Pancreas (tissue), 10 donors: ENCODE measurements at places on chromosomes 5 and 9. TPM values are rescaled to one million over a fixed set of nuclear protein-coding genes. Genes with fewer than 3 reads are reported as not detected.

GRCh38 chr9:37927132-37927531 lies 23.2 kb upstream of the SLC25A51 start:
- DNase-seq, result no peak

INSYN2B gene
- total RNA-seq, result not detected

ZNF782 gene
- 6.8 TPM for total RNA-seq

- DNase-seq, result no peak
These were observed 417.2 kb upstream of the C9orf72 start for GRCh38 chr9:27990524-27990923.

KCNT1 gene
- 0.09 TPM for total RNA-seq

DNA sequence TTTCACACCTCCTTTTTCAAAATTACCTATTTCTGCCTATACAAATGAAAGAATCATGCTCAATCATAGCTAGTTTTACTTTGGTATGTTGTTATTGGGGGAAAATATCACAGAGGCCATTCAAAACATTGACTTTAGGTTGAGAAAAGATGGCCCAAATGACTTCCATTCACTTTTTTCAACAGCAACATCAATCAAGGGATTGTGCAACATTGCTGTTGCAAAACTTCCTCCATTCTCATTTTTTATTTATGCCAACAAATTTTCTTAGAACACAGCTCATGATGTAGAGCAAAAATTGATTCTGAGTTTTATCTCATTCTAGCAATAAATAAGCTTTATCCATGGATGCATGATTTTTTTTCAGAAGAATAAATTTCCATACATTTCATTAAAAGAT lies 93.6 kb upstream of the RORB start:
- no peak for DNase-seq

- DNase-seq, result no peak
These were observed 4.8 kb downstream of the KIAA0825 start for GRCh38 chr5:94613583-94613982.

DNA sequence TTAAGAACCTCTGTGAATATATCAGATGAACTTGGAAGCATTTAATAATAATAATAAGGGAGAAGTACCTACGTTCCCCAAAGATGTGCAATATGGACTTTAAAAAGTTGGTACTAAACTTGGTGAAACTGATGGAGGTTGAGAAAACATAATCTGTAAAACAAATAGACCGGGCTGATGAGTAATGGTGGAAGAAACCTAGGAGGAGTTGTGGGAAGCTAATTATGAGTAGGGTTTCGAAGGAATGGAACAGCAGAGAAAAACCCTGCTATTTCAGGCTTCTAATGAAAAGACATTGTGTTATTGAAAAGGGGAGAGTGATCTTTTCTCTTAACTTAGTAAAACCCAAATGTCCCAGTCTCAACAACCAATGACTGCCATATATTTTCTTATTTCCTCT lies 229.3 kb downstream of the PCSK1 start:
- no peak for DNase-seq

DNA sequence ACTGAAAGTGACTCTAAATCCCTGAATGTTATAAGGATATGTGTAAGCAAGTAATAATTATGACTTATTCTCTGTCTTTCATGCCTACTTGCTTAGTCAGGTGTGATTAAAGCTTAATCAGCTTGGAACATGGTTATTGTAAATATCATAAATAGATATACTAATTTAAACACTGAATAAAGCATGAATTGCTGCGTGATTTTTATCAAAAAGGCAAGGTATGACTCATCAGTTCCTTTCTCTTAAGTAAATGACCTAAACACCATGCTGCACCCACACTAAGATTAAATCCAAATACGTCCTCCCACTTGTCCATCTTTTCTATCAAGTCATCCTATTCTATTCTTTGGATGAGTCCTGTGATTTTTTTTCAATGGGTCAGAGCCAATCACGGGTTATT lies 124.6 kb upstream of the MTAP start:
- DNase-seq, result no peak
